CD4-positive, alpha-beta T cell (primary cell): ENCODE measurements at places on chromosomes 7 and 10.
A peak's percentile ranks its signal among the peaks of the same experiment; 100 is the strongest.

DNA sequence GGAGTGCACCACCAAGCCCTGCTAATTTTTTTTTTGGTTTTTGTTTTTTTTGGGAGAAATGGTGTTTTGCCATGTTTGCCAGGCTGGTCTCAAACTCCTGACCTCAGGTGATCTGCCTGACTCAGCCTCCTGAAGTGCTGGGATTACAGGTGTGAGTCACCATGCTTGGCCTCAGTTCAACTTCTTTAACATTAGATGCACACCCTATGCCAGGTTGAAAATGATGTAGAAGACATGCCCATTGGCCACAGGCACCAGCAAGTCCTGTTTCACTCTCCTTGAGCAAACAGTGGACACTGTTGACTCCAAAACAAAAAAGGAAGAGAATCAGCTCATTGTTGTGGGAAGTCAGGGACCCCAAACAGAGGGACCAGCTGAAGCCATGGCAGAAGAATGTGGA is 1205.3 kb downstream of the REEP3 start:
- H3K36me3 ChIP-seq: no peaks in the 10 kb centered on the region
- H3K27me3 ChIP-seq: no peaks in the 10 kb centered on the region
- H3K4me1 ChIP-seq: no peaks in the 10 kb centered on the region
- no peak overlapping the region for H3K4me3 ChIP-seq

DNA sequence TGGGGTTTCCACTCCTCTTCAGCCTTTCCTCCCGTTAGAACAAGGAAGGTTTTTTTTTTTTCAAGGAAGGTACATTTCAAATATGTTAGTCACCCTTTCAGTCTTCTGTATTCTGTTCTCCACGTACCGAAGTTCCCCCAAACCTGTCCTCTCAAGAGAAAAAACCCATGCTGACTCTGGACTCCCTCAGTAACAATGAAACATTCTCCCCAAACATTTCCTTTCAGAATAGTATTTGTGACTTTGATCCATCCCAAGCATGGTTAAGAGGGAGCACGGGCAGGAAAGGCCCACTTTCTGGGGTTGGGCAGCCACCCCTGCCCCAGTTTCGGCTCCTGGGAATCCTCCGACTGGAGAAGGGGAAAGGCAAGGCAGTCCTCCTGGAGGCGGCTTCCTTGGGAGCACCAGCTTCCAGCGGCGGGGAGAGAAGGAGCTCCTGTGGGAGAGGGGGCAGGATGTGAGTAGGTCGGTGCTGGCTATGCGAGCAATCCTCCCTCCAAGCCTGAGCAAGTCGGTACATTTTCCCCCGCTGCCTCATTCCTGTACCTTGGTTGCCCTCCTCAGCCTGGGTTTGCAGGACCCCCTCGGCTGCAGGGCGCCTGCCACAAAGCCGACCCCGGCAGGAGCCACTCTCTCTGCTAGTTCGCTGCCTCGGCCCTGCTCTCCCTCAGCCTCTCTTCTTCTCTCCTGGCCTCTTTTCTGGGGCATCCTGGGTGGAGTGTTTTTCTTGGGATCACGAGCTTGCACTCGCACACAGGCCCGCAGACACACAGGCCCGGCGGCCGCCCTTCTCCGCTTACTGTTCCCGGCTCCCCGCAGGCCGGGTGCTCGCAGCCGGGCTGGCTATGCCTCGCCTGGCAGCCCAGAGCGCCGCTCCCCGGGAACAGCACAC is 2.1 kb upstream of the HOXA1 start:
- peaks cover 54% of the 10 kb centered on the region for H3K4me1 ChIP-seq
- no peak for DNase-seq
- no peaks in the 10 kb centered on the region for H3K36me3 ChIP-seq
- peaks cover 78% of the 10 kb centered on the region for H3K27me3 ChIP-seq

DNA sequence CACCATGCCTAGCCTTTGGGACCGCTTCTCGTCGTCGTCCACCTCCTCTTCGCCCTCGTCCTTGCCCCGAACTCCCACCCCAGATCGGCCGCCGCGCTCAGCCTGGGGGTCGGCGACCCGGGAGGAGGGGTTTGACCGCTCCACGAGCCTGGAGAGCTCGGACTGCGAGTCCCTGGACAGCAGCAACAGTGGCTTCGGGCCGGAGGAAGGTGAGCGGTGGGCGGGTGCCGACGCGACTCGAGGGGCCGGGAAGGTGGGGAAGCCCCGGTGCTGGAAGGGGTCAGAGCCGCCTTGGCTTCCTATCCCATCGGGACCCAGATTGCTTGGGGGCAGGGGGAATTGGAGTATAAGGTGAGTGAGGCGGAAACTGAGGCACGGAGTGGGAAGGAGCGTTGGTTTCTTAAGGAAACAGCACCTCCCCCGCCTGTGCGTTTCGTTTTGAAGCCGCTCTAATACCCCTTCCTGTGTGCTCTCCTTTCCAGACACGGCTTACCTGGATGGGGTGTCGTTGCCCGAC is 547 bp downstream of the DDIT4 start:
- no peaks in the 10 kb centered on the region for H3K27me3 ChIP-seq

DNA sequence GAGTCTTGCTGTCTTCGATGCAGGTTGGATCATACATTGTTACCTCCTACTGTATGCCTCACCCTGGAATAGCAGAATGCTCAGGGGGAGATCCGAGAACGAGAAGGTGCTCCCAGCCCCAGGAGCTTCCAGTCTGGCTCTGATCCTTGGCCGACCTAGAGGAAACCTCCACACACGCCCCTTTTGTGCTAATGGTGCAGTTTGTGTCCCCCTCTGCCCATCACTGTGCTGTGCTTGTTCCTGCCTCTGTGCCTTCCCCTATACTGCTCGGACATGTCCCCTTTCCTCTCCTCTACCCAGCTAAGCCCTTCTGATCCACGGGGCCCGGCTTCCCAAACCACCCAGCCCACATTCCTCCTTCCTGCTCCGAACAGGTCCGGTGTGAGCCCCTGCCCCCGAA is 32.5 kb downstream of the ZNF775 start:
- H3K36me3 ChIP-seq: peaks cover 27% of the 10 kb centered on the region
- H3K4me3 ChIP-seq: no peak overlapping the region
- DNase-seq: no peak
- no peaks in the 10 kb centered on the region for H3K27me3 ChIP-seq

DNA sequence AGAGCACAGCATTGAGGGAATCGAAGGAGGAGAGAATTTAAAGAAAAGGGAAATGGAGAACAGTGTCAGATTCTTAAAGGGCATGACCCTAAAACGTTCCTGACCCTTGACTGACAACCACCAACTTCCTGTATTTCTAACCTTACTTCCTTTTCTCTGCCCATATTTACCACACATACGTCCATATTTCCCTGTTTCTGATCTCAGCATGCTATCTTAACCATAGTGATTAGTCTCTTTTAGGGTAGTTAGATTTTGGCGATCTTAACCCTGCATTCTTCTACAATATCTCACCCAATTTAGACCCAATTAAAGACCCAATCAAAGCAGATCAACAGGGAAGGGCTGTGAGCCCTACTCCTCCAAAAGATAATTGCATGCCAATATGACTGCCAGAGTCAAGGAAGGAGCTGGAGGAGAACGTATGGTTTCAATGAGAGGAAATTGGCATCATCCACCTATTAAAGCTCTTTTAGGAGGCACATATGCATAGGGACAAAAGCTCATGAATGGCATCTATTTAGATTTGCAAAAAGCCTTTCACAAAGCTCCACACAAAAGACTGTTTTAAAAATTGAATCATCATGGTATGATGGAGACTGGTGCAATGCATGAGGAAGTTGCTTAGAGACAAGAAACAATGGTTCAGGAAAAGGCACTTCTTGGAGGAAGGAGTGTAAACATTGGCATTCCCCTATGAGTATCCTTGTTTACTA is 49.0 kb upstream of the ARHGAP12 start:
- no peaks in the 10 kb centered on the region for H3K27me3 ChIP-seq
- peak; percentile 39 for DNase-seq
- H3K4me1 ChIP-seq: peaks cover 11% of the 10 kb centered on the region
- H3K36me3 ChIP-seq: no peaks in the 10 kb centered on the region
- no peak overlapping the region for H3K4me3 ChIP-seq

- no peak for DNase-seq
- H3K27ac ChIP-seq: no peak overlapping the region
- H3K4me1 ChIP-seq: no peaks in the 10 kb centered on the region
- no peak overlapping the region for H3K4me3 ChIP-seq
- no peaks in the 10 kb centered on the region for H3K27me3 ChIP-seq
- H3K36me3 ChIP-seq: no peaks in the 10 kb centered on the region
Observed at GRCh38 chr7:66296557-66296956, 91.4 kb downstream of the TPST1 start.

GRCh38 chr10:80155696-80156215 is 23.2 kb downstream of the PLAC9 start:
- DNase-seq: no peak
- no peak overlapping the region for H3K27ac ChIP-seq
- no peak overlapping the region for H3K4me3 ChIP-seq
- peaks cover 91% of the 10 kb centered on the region for H3K36me3 ChIP-seq
- no peaks in the 10 kb centered on the region for H3K4me1 ChIP-seq

- no peaks in the 10 kb centered on the region for H3K27me3 ChIP-seq
- H3K27ac ChIP-seq: no peak overlapping the region
- no peaks in the 10 kb centered on the region for H3K4me1 ChIP-seq
- DNase-seq: no peak
Observed at GRCh38 chr10:47400251-47400650, 16.2 kb upstream of the ZNF488 start.

- H3K36me3 ChIP-seq: no peaks in the 10 kb centered on the region
- no peak overlapping the region for H3K27ac ChIP-seq
- peaks cover 5% of the 10 kb centered on the region for H3K4me1 ChIP-seq
- DNase-seq: no peak
Observed at GRCh38 chr10:124094419-124094785, 1.0 kb upstream of the CHST15 start.

DNA sequence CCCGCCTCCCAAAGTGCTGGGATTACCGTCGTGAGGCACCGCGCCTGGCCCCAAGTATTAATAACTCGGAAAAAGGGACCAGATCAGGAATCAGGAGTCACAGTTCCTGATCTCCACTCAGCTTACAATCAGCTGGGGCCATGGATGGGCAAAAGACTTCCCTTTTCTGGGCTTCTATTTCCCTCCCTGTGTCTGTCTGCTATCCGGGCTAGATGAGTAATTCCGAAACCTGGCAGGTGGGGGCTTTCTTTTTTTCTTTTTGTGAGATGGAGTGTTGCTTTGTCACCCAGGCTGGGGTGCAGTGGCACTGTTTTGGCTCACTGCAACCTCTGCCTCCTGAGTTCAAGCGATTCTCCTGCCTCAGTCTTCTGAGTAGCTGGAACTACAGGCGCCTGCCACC is 11.6 kb downstream of the RPS24 start:
- H3K36me3 ChIP-seq: peaks cover 26% of the 10 kb centered on the region
- no peak overlapping the region for H3K27ac ChIP-seq
- no peaks in the 10 kb centered on the region for H3K27me3 ChIP-seq
- peaks cover 20% of the 10 kb centered on the region for H3K4me1 ChIP-seq
- peak; percentile 4 for DNase-seq

- no peaks in the 10 kb centered on the region for H3K36me3 ChIP-seq
- peak overlapping the region; percentile 93 for H3K4me3 ChIP-seq
- H3K4me1 ChIP-seq: peaks cover 34% of the 10 kb centered on the region
- H3K27ac ChIP-seq: peak overlapping the region; percentile 40
- DNase-seq: peak; percentile 52
Observed at GRCh38 chr10:133378251-133379096, 588 bp upstream of the PAOX start.

DNA sequence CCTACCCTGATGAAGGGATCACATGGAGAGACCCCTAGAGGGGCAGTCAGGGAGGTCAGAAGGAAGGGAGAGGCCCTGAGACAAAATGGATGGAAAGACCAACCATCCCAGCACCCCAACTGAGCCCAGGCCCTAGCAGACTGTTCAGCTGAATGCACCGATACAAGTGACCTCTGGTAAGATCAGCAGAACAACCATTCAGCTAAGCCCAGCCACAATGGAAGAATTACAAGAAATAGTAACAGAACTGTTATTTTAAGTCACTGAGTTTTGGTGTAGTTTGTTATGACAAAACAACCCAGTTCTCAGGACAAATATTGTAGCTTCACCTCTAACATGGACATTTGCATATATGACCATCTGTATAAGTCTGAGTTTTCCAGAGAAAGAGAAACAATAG is 210.4 kb upstream of the SVIL start:
- no peaks in the 10 kb centered on the region for H3K27me3 ChIP-seq
- no peaks in the 10 kb centered on the region for H3K4me1 ChIP-seq
- H3K4me3 ChIP-seq: no peak overlapping the region
- H3K36me3 ChIP-seq: no peaks in the 10 kb centered on the region
- no peak overlapping the region for H3K27ac ChIP-seq
- DNase-seq: no peak

GRCh38 chr10:79386637-79387465 is 39.6 kb downstream of the PPIF start:
- no peaks in the 10 kb centered on the region for H3K27me3 ChIP-seq
- no peak overlapping the region for H3K4me3 ChIP-seq
- H3K36me3 ChIP-seq: no peaks in the 10 kb centered on the region
- H3K27ac ChIP-seq: no peak overlapping the region
- no peak for DNase-seq
- H3K4me1 ChIP-seq: no peaks in the 10 kb centered on the region

GRCh38 chr10:26483554-26483953 is 45.4 kb downstream of the APBB1IP start:
- peaks cover 77% of the 10 kb centered on the region for H3K4me1 ChIP-seq
- peak overlapping the region; percentile 71 for H3K27ac ChIP-seq
- H3K36me3 ChIP-seq: peaks cover 5% of the 10 kb centered on the region
- DNase-seq: no peak

DNA sequence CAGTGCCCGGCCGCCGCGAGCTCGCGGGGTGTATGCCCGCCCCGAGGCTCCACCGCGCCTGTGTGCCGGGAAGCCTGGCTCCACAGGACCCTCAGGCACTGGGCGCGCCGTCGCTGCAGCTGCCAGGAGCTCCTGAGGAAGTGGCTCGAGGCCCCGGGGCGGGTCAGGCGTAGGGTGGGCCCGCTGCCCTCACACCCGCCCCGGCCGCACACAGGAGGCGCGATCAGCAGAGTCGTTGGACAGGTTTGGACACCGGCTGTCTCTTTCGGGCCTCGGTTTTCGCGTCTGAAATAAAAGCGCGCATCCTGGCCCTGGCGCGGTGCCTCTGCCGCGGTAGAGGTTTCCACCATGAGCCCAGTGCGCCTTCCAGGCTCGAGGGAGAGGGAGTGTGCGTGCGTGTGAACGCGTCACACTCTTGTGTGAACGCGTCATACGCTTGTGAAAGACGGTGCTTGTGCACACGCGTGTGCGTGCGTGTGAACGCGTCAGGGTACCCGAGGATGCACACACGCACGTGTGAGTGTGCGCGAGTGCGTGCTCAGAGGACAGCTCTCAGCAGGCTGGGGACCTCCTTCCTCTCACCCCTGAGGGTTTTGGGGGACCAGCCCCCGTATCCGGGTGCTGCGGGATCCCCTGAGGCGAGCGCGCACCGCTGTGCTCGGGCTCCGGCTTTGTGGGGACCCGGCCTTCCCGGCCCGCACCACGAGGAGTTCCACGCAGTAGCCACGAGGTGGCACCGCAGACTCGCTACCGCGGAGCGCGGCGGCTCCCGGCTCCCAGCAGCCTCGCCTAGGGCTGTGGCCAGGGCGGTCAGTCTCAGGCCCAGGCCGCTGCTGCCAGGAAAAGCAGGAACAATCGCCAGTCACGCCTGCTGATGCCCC is 83.8 kb downstream of the BMS1 start:
- DNase-seq: peak; percentile 38
- H3K27ac ChIP-seq: no peak overlapping the region
- no peaks in the 10 kb centered on the region for H3K36me3 ChIP-seq
- H3K4me3 ChIP-seq: peak overlapping the region; percentile 26
- H3K27me3 ChIP-seq: peaks cover 12% of the 10 kb centered on the region
- H3K4me1 ChIP-seq: peaks cover 9% of the 10 kb centered on the region

GRCh38 chr10:125018576-125019143 is 76.7 kb downstream of the ZRANB1 start:
- H3K27me3 ChIP-seq: peaks cover 2% of the 10 kb centered on the region
- no peaks in the 10 kb centered on the region for H3K36me3 ChIP-seq
- DNase-seq: no peak
- no peak overlapping the region for H3K27ac ChIP-seq
- H3K4me1 ChIP-seq: no peaks in the 10 kb centered on the region
